ENCODE measurements at places on chromosomes 6 and 20.

- DNase-seq, result no peak
These were observed 5.6 kb downstream of the PPP1R16B start for GRCh38 chr20:38810926-38811630.

GRCh38 chr6:42394881-42395620 lies 56.7 kb downstream of the TRERF1 start:
- no peak for DNase-seq

DNA sequence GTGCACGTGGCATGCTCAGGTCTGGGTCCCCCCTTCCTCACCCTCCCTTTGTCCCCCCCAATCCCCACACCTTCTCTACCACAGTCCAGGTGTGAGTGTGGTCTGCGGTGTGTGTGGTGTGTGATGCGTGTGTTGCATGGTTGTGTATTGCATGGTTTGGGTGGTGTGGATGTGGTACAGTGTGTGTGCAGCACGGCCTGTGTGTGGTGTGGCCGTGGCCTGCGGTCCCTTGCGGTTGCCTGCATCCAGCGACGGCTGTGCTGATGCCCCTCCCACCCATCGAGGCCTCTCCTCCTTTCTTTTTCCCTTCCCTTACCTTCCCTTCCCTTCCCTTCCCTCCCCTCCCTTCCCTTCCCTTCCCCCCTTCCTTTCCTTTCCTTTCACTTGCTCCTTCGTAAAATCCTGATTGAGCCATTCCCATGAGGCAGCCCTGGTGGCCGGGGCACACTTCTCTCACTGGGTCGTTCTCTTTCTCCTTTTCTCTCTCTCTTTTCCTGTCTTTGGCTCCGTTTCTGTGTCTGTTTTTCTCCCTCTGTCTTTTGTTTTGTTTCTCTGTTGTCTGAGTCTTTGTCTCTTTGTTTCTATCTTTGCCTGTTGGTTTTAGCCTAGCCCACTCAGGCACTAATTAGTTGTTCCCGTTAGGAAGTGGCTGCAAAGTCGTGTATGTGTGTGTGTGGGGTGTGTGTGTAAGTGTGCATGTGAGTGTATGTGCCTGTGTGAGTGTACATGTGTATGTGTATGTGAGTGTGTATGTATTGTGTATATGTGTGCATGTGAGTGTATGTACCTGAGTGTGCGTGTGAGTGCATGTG lies 65.7 kb downstream of the SRC start:
- no peak for DNase-seq

DNA sequence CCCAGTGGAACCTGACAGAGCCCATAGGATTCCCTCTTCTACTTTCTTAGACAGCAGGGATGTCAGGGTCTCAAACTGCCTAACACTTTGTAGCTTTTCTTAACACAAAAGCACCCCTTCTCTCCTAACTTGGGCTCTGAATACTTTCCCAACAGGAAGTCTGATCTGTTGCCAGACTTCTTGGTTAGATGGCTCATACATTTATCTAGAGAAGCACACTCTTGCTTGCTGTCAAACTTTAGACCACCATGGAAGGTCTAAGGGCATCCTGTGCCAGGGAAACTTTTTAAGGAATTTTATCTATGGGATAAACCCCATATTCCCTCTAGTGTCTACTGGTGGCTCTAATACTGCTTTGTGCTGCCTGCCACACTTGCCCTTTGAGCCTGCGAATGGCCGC lies 3.3 kb upstream of the C6orf136 start:
- no peak for DNase-seq

DNA sequence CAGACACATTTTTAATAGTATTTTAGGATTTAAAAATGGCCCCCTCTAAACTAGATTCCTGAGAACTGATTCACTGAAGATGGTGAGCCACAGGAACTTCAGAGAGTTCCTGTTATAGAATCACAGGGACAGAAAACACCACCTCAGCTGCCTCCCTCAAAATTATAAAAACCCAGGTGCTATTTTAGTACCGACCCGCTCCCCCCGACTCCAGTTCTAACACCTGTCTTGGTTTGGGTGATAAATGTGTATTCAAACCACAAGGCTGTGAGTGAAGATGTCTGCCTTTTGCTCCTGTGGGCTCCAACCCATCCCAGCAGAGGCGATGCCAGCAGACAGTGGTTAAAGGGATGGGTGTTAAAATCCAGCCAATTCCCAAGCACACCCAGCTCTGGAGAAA lies 127.4 kb upstream of the LY86 start:
- no peak for DNase-seq

DNA sequence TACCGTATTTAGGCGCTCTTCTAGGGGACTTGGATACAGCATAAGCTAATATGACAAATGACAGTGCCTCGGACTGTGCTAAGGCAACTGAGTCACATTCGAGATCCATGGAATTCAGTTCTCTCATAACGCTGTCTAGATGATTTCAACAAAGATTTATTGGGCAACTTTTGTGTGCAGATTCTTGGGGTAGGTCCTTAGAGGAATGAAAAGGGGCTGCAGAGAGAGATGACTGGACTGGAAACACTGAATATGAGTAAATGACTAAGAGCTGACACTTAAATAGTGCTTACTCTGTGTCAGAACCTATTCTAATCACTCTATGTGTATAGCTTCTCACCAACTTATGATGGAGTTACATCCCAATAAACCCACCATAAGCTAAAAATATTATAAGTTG lies 36.4 kb upstream of the MARCKS start:
- no peak for DNase-seq

DNA sequence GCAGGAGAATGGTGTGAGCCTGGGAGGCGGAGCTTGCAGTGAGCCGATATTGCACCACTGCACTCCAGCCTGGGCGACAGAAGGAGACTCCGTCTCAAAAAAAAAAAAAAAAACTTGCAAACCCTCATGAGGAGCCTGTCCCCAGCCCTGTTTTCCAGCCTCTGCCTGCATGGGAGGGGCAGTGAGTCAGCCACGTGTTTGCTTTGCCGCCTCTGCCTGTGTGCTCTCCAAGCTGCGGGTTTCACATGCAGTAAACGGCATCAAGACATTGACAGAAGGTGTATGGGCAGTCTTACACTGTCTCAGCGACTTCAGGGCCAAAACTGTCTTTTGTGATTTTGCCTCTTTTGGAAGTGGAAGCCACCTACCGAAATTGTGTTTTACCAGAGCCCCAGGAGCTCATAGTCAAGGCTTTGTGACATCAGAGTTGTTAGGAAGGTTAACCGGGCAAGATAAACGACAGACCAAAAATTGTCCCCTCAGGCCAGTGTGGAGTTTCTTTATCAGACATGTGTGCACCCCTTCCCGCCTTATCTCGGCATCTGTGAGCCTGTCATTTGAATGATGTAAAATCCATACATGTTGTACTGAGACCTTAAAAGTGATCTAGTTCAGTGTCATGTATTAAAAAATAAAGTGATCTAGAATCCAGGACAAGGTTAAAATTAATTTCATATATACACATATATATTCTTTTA lies 52.9 kb downstream of the RPP40 start:
- DNase-seq, result no peak

- DNase-seq, result no peak
These were observed 2.8 kb upstream of the PHF20 start for GRCh38 chr20:35768731-35769664.

All from hematopoietic multipotent progenitor cell treated with erythropoietin and hydrocortisone succinate and interleukin-3 and kit ligand, for 17 days (in vitro differentiated cells).